Inflammatory macrophage treated with lipopolysaccharide for 1 hour (primary cell): ENCODE measurements at places on chromosomes 5 and 9.

- no peak for DNase-seq
Measured at GRCh38 chr9:132644251-132644650, 25.5 kb downstream of the DDX31 start.

DNA sequence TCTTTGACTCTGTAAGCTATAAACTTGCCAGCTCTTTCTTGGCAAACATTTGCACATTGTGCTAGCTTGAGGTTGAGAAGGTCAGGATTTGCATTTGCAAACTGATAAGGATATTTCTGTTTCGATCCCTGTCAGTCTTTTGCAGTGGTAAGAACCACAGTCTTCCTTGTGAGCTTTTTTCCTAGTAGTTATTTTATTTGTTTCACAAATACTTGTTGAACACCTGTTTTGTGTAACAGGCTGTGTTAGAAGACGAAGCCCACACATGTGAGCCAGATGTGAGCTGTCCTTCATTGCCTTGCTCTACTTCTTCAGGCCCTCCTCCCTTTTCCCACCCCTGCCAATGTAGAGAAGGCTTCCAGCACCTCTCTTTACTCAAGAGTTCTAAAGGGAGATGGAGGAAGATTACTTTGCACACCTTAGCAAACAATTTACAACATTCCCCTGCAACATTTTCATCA lies 327.0 kb upstream of the KLF4 start:
- DNase-seq, result no peak

DNA sequence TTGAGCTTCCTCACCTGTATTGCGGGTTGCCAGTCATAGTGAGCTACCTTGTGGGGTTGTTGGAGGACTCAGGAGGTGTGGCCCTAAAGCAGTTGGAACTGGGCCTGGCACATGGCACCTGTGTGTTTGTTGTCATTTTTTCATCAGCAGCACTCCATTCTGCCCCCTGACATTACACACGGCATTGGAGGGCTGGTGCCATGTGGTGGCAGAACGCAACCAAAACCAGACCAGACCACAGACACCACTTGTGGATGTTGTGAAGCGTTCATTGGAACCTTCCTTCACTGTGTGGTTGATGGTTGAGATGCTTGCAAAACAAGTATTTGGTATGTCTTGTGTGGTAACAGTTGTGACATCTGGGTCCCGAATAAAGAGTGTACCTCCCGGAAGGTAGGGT lies 113.2 kb upstream of the ERCC6L2 start:
- no peak for DNase-seq

GRCh38 chr5:1730487-1730847 lies 69.2 kb downstream of the MRPL36 start:
- DNase-seq, result no peak

DNA sequence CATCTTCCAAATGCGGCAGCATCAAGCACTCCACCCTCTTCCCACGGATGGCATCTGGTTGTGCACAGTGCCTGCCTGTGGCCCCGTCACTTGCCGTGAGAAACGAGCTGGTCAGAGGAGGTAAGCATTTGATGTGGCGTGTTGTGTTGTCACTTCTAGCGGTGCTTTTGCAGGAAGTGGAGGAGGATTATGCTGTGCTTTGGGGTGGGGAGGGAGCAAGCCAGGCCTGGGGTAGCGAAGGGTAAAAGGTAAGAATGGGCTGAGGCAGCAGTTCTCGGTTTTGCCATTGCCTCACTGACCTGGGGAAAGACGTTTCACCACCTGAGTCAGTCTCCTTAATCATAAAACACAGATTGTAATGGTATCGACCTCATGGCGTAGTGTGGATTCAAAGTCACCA lies 2.3 kb upstream of the POMT1 start:
- no peak for DNase-seq

DNA sequence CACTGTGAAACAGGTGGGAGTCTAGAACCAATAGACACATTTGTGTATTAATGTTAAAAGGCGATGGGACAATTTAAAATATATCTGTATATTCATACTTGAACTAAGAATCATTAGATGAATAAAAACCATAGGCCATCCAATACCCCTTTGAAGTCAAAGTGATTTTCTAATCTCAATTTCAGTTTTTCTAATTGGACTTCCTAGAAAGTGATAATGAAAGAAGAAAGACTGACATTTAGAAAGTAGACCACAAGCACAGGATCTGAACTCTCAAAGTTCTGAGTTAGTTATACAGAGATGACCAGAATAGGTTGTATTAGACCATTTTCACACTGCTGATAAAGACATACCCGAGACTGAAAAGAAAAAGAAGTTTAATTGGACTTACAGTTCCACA lies 412.8 kb upstream of the PIK3R1 start:
- no peak for DNase-seq

DNA sequence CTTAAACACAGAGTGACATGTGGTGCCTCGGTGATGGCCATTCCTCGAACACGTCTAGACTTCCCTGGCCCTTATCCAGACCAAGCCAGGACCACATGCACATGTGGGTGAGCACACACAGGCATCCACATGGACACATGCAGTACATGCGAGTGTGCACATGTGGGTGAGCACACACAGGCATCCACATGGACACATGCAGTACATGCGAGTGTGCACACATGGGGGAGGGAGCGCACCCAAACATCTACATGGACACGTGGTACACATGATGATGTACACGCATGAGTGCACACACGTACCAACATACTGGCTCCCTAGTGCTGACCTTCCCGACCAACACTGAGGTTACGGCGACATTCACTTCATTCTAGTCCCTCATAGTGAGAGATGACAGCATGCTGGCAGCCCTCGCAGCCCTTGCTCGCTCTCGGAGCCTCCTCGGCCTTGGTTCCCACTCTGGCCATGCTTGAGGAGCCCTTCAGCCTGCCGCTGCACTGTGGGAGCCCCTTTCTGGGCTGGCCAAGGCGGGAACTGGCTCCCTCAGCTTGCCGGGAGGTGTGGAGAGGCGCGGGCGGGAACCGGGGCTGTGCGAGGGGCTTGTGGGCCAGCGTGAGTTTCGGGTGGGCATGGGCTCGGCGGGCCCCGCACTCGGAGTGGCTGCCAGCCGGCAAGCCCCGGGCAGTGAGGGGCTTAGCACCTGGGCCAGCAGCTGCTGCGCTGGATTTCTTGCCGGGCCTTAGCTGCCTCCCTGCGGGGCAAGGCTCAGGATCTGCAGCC lies 186.8 kb downstream of the HSPA4 start:
- no peak for DNase-seq

GRCh38 chr5:78447775-78448424 lies 87.5 kb downstream of the SCAMP1 start:
- no peak for DNase-seq

- DNase-seq, result no peak
Measured at GRCh38 chr9:76433406-76433805, 25.6 kb upstream of the GCNT1 start.

DNA sequence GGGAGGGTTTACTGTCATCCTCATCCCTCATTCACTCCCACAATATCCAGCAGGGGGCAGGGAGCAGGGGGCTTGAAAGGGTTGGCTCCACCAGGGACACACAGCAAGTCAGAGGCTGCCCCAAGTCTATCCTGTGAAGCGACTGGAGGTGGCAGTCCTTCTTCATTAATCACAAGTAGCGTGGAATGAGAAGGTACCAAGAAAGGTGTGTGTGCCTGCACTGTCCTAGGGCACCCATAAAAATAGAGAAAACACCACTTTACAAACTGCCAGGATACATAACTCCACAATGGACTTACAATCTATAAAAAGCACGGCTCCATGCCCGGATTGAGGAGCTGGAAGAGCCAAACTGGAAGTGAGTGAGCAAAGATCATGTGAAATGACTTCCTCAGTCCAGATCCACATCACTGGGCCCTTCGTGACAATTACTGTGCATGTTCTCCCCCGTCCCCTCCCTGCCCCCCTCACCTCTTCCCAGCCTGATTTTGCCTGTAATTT lies 183.9 kb downstream of the SLIT3 start:
- no peak for DNase-seq

DNA sequence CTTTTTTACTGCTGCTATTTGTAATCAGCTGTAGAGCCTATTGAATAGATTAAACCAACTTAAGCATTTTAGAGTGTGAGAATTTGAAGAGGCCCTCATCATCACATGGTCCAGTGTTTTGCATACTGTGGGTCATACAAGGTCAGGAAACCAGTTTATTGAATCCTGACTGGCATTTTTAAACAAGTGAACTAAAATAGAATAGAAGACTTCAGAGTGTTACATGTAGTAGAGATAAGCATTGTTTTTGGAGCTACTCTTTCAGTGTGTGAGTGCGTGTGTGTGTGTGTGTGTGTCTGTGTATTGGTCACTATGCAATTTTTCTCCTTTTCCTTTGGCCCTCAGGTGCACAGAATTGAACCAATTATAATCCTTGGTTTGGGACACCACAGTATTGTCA lies 114.4 kb downstream of the SLC28A3 start:
- DNase-seq, result no peak

DNA sequence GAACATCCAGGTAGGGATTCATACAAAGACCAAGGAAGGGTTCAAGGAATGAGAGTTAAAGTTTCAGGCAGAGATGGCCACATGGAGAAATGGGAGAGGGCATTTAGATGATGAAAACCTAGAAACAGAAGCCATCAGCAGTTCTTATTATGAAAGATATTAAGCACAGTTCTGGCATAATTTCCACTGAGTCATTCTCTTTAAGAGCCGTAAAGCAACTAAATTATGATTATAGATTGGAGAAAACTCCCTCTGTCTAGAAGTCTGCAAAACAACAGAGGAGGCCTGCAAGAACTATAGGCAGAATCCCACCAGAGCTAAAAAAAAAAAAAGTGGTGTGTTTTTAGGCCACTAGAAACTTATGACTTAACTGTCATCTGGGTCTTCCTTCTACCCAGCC lies 157.1 kb upstream of the MPDZ start:
- no peak for DNase-seq

GRCh38 chr5:176651472-176651980 lies 4.2 kb downstream of the TSPAN17 start:
- DNase-seq, result no peak

- no peak for DNase-seq
Measured at GRCh38 chr9:91917436-91917835, 32.6 kb downstream of the ROR2 start.

DNA sequence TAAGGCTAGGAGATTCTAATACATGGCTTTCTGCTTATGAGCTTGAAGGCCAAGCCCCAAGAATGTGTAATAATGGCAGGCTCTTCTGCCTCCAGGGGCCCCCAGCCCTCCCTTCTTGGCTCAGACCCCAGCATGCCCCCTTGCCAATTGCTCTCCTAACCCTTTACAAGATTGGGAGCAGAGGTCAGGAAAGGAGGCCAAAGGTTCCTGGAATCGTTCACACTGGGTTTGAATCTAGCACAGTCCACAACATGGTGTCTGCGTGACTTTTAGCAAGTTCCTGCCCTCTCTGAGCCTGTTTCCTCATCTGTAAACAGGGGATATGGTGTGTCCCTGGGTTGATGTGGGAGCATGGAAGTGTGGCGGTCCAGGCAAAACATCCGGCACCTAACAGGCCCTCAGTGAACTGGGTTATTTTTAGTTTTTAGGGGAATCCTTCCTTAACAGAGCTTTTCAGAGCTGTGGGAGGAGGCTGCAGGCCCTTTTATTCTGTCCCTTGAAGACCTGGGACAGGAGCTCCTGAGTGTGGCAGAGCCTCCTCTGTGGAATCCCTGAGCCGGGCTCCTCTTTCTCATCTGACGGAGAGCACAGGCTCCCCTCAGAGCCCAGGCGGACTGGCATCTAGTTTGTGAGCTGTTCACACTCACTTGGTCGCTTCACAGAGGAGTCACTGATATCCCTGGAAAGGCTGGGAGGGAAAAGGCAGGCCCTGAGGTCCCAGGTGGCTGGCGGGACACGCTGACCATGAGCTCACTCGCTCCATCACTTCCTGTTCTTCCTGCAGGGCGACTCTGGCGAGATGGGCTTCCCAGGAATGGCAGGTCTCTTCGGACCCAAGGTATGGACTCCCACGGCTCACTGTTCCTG lies 23.4 kb upstream of the ORM1 start:
- no peak for DNase-seq
